ENCODE measurements at places on chromosomes 12 and 14.

GRCh38 chr12:55624056-55624455, 12.6 kb upstream of the OR10P1 start:
- DNase-seq, result peak; percentile 63

DNA sequence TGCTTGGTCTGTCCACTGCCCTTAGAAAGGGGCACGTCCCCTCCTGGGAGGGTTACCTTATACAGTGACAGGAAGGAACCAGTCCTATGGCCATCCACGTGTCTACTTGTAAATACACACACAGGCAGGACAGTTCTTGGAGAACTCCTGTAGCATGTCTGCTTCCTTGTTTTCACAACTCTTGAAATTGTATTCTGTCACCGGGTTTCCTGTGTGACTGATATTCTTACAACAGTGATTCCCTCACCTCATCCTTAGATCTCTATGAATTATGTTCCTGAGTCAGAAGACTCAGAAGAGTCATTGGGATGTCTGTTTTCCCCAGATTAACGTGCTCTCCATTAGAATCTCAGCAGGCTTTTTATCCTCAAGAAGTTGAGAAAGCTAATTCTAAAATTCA, 44.1 kb upstream of the DYNC1H1 start:
- no peak for DNase-seq

GRCh38 chr12:42923583-42923982, 334.0 kb upstream of the PRICKLE1 start:
- DNase-seq, result no peak

DNA sequence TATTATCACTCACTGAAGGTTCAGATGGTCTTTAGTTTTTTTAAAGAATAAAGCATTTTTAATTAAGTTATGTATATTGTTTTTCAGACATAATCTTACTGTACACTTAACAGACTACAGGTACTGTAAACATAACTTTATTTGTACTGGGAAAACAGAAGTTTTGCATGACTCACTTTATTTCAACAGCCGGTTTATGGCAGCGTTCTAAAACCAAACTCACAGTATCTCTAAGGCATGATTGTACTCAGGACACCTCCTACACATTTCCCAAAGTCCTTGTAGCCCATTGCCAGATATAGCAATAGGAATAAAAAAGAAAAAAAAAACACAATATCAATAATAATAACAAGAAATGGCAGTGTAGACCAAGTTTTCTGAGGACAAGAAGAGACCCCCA, 1341.4 kb downstream of the FSCB start:
- DNase-seq, result no peak

DNA sequence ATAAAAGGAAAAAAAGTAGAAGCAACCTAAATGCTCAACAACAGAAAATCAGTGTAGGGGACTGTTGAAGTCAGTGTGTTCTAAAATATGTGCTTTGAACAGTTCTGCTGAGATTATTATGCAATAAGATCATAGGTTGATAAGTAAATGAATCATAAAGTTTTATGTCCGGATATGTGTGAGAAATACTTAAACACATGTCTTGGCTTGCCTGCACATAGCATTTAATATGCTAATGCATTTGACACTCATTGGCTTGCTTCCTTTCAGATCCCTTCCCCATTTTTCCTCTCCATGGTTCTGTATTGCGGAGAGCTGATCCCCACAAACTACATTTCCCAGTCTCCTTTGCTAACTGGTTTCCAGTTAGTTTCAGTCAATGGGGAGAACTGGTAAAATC, 573.8 kb upstream of the TBX3 start:
- no peak for DNase-seq

DNA sequence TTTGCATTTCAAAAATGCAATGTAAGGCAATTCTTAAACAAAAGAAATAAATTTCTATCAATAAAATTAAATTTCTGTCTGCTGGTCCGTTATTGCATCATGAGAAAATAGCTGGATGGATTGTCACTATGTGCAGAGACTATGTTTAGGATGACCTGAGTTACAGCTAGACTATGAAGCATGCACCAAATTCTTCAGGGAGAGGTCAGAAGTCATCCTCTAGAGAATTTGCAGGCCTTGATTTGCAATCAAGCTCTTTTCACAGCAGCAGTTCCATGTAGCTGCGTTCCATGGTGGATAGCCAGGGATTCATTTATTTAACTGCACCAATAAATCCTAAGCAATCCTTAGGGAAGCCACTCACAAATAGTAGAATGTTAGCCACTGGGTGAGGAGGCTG, 253.7 kb downstream of the MSRB3 start:
- no peak for DNase-seq

DNA sequence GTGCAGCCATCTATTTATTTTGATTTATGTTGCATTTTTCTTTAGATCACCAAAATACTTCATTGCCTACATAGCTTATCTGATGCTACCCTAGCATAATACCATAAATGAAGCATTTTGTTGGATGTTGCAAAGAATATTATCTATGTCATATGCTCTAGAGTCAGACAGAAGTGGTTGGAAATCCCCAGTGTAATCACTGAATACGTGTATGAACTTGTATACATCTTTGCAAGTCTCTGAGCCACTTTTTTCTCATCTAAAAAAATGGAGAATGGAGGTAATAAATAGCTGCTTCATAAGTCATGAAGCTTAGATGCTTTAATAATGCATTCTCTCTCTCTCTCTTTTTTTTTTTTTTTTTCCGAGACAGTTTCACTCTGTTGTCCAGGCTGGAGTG, 18.5 kb downstream of the EVL start:
- DNase-seq, result no peak

DNA sequence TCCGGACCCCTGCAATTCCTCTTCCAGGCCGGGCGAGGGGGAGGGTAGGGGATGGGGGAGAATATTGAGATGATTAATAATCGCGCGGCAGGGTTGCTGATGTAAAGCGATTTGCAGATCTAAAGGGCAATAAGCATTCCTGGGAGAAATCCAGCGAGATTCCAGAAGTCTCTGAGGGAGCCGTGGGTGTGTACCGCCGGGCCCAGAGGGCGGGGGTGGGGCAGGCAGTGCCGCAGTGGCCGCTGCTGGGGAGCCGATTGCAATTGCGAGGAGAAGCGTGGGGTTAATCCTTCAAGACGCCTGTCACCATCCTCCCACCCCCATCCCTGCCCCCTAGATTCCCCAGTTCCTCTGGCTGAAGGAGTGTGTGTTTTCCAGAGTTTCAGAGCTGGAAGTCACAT, 16.4 kb downstream of the FOS start:
- DNase-seq, result no peak

DNA sequence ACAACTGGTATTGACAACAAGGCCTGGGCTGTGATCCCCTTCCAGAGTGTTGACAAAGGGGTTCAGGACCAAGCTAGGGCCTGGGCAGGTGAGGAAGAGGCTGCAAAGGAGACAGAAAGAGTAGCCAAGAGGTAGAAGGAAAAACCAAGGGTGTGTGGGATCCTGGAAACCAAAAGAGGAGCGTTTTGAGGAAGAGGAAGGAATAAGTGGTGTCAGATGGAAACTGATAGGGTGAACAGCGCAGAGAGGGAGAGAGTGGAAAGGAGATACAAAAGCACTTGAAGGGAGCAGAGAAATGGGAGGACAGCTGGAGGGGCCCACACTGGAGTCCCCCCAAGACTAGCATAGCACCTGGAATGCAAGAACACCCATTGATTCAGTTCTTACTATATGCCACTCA, 8.3 kb upstream of the HVCN1 start:
- no peak for DNase-seq

DNA sequence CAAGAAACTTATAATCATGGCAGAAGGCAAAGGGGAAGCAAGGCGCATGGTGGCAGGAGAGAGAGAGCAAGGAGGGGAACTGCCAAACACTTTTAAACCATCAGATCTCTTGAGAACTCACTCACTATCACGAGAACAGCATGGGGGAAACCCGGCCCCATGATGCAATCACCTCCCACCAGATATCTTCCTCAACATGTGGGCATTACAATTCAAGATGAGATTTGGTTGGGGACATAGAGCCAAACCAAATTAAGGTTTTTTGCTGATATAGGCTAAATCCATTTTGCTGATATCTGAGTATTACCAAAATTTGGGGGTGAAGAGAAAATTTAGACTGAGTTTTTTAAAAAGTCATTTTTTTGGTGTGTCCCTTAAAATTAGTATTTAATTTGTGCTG, 54.9 kb upstream of the TMX1 start:
- no peak for DNase-seq

- no peak for DNase-seq
Measured at GRCh38 chr14:89524990-89525667, 108.1 kb upstream of the FOXN3 start.

DNA sequence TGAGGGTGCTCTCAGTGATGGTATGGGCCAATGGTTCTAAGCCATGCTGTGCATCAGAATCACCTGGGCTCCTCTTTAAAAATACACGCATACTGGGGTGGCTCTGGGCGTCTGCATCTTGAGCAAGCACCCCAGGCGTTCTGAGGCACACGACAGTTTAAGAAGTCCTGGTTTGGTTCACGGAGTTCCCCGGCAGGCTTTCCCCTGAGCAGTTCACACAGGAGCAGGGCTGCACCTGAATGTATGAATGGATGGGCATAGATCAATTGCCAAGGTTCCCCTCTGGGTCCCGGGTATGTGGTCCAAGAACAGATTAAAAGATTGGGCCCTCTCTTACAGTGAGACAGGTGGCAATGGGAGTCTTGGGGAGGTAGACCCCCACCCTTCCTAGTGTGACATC, 395.3 kb downstream of the DPF3 start:
- no peak for DNase-seq

- DNase-seq, result no peak
Measured at GRCh38 chr14:29608861-29609260, 318.8 kb downstream of the PRKD1 start.

- no peak for DNase-seq
Measured at GRCh38 chr12:2743478-2743877, 51.3 kb upstream of the FKBP4 start.

DNA sequence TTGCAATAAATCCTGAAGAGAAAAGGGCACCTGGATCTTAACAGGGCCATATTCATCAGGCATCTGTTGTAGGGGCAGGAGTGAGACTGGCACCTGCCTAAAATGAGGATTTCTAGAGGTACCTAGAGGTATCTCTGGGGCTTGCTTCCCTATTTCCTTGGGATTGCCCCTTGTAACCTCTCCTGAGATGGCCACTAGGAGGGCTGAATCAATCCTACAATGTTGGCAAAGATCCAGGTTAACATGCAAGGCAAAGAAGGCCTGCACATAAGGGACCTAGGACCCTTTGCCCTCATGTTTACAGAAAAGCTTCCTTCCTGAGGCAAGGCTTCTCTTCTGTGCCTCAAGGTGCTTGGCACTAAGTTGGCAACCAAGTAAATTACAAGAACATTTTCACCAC, 25.8 kb upstream of the CLEC4E start:
- DNase-seq, result no peak

- no peak for DNase-seq
Measured at GRCh38 chr14:97180304-97181200, 383.4 kb downstream of the VRK1 start.

DNA sequence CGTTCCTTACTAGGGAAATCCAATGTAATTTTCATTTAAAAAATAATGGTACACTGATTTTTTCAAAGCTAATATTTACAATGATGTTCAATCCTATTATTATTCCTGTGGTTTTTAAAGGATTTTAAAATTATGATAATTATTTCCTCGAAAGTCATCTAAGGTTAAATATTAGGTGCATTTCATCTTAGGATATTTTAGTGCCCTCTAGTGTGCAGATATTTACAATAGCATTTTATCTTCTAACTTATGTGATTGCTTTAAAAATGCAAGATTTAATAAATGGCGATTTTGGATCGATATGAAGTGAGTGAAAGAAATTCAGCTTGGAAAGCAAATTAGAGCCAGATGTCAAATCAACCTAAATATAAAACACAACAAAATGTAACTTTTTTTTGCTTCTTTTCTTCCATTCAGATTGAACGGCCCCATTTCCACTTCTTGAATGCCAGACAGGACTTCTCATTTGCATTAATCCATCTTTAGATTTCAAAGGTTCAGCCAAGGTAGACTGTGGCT, 293.5 kb downstream of the SLC6A15 start:
- DNase-seq, result no peak

- DNase-seq, result no peak
Measured at GRCh38 chr12:115756271-115756670, 521.2 kb downstream of the MED13L start.

DNA sequence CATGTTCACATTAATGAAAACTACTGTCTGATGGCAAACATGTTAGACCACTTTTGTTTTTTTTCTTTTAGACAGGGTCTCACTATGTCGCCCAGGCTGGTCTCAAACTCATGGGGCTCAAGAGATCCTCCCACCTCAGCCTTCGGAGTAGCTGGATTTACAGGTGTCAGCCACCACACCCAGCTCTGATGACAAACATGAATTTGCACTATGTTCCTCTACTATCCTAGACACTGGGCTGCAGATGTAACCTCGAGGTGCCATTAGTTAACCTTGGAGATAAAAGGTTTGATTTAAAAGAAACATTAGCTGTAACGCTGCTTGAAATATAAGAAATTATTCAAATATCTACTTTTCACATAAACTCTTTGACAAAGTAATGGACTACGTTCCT, 8.1 kb downstream of the VPS37B start:
- no peak for DNase-seq

GRCh38 chr14:26180221-26180620, 417.6 kb downstream of the NOVA1 start:
- no peak for DNase-seq

Data from stimulated activated naive CD8-positive, alpha-beta T cell treated with anti-CD3 and anti-CD28 coated beads, Interleukin-15, amount 100 ng/mL, for 72 hours (primary cell).